ENCODE measurements at places on chromosomes 3 and 15.

- no peak for DNase-seq
Observed at GRCh38 chr3:134201201-134202130, 49.2 kb downstream of the RYK start.

DNA sequence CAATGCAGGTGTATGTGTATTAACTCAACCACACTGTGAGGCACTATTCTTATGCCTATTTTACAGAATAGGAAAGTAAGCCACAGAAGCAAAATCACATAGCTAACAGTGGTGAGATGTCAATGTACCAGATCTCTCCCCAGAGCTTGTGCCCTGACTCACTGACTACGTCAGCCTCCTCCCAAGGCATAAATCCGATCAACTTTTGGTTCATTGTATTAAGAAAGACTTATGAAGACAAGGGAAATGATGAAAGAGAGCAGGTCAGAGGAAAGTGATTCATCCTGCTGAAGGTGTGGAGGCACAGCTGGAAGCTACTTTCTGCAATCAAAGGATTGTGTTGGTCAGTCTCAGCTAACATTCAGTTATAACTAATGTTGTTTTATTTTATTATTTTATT lies 33.0 kb upstream of the SV2B start:
- DNase-seq = no peak

DNA sequence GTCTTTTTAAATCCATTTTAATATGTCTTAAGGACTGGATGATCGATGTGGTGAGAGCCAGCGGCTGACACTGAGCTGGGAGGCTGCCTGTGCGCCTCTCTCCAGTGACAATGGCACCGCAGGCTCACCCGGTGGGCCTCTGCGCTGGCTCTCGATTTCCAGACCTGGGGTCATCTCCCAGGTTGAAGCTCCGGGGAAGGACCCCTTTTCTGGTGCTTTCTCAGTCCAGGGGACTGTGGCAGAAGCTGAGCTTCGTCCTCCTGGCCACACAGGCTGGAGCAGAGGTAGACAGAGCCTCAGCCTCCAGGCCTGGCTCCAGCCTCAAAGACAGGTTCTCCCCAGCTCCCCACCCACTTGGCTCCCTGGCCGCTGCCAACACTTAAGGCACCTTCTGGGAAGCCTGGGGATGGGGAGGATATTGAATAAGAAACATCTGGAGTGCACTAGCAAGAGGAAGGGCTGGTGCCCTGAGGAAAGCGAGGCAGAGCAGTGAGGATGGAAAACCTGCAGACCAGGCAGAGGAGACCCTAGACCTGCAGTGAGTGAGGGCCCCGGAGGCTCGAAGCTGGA lies 154.2 kb upstream of the SMAD3 start:
- DNase-seq = no peak

- DNase-seq = no peak
Observed at GRCh38 chr15:42108806-42109205, 14.4 kb upstream of the PLA2G4D start.

GRCh38 chr3:50502584-50503423 lies 630 bp downstream of the CACNA2D2 start:
- no peak for DNase-seq

DNA sequence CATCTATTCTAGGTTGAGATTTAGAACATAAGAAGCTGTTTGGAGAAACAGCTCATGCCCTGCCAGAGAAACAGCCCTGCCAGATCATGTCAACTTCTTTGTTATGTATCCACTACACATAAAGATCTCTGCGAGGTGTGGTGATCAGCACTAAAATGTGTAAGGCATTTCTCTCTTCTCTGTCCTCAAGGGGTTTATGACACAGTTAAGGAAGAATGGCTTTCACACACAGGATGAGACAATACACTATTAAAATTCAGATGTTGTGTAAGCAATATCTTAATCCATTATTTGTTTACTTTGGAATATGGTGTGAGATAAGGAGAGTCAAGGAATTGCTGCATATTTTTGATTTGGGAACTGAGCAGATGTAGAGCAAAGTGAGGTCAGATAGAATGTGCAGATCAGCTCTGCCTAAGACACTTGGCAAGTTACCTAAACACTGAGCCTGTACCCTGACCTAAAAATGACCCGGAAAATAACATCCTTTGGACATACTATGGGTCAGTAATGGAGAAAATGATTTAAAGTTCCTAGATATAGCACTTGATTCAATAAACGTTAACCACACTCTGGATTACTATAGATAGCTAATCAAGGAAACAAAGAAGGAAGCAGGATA lies 434.7 kb upstream of the PDZRN3 start:
- no peak for DNase-seq

DNA sequence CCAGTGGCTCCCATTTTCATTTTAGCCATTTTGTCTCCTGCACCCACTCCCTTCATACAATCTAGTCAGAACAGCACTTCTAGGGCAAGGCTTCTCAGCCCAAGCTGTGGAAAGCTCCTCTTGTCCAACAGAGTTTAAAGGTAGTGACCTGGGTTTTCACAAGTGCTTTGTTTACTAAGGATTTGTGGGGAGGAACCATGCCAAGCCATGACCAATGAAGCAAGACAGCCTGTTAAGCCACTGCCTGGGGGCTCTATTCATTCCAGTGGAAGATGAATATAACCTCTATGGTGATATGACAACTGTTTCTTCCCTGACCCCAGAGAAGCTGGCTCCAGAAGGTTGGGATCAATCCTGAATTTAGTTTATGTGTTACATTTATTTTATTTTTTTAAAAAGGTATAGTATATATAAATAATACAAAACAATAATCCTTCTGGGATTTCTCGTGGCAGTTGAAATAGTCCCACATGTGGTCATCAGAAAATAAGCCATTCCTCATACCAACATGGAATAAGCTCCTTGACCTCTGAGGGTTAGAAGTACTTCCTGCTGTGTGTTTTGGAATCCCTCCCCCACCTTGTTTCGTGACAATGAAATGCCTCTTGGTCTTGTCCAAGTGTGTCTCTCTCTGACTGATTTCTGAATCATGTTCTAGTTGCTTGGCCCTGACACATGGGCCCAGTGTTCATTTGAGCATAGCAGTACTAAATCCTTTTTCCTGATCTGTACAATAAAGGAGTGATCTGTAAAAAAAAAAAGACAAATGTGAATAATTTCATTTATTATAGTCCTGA lies 13.3 kb upstream of the THUMPD3 start:
- DNase-seq = no peak

DNA sequence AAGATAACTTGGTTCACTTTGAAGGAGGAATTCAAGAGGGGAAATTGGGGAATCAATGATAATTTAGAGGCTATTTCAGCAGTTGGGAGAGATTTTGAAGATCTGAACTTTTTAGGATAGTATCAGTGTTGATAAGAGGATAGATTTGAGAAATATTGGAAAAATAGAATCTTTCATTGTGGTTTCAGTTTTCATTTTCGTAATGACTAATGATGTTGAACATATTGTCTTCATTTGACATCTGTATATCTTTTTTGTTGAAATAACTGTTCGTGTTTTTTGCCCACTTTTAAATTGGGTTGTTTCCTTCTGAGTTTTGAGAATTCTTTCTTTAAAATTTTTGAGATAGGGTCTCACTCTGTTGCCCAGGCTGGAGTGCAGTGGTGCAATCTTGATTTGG lies 21.1 kb downstream of the ECT2 start:
- DNase-seq = no peak

- no peak for DNase-seq
Observed at GRCh38 chr3:186451371-186451770, 89.3 kb upstream of the DGKG start.

DNA sequence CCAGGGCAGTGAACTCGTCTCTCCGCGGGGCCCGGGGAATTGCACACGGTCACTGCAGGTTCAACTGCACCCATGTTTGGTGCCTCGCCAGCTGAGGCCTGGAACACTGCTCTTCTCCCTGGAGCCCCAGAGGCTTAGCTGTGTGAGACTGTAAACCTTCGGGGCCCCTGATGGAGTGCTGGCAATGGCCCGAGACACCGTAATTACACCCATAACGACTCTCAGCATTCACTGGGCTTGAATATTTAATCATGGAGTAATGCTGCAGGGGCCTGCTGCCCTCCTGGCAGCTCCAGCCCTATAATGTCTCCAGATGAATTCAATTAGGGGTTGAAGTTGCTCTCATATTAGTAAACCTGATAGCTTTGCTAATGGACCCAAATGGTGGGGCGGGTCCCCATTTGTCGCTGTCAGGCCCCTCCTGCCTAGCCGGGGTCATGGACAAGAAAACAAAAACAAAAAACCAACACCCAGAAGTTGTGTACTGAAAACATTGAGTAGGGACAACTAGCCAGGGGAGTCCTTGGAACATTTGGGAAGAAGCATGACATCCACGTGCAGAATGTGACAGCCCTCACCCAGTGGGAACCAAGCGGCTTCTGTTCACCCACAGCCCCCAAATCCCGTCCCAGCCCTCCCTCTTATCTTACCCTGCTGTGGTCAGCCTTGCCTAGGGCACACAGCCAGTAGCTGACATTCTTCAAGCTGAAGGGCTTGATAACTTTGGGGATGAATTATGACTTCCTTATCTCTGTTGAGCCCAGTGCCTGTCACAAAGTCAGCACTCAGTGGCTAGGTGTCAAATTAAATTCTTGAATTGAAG lies 74.3 kb upstream of the SCN5A start:
- DNase-seq = no peak

DNA sequence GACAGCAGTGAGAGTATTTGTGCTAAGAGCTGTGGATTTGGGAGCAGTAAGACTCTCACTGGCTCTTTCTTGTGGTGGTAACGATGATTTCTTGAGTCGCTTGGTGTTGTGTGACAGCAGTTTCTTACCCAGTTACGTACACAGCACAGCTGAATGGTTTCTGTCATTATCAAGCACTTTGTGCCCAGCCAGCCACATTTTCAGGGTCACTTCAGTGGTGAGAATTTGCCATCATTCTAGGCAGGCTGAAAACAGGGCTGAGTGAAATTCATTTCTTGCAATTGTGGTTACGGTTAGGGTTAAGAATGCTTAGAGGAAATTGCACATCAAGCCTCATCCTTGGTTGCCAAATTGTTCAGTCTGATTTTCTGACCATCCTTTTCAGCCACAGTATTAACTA lies 130.1 kb downstream of the RYR3 start:
- no peak for DNase-seq

DNA sequence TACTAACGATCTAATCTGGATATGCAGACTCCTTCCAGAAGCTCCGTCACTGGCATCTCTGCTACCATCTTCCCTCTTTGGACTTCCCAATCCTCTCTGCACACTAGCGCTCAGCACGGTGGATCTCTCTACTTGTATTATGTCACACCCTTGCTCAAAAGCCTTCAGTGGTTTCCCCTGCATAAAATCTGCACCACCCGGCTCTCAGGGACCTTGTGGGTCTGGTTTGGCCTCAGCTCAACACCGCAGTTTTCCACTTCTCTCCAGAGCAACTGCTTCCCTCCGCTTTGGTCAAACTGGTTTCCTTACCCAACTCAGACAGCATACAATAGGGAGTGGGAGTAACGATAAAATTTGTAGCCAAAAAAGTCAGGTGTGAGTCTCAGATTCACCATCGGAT lies 30.7 kb upstream of the HES1 start:
- DNase-seq = no peak

DNA sequence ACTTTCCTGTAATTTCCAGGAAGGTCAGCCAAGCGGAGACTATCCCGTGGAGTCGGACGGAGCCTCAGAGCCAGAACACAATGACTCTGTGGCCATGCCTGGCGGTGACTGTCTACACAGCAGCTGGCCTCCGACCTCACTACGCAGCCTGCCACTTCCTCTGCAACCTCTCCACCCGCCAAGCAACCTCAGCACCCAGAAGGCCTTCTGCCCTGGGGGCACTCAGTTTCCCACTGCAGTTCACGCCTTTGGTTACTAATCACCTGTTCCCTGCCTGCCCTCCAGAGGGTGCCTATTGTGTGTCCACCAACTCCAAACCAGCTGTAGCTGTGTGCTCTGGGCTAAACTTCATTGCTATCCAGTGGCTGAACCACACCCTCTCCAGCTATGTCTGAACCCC lies 44.0 kb downstream of the TM2D3 start:
- DNase-seq = no peak

- no peak for DNase-seq
Observed at GRCh38 chr3:140162551-140162950, 227.6 kb downstream of the CLSTN2 start.

DNA sequence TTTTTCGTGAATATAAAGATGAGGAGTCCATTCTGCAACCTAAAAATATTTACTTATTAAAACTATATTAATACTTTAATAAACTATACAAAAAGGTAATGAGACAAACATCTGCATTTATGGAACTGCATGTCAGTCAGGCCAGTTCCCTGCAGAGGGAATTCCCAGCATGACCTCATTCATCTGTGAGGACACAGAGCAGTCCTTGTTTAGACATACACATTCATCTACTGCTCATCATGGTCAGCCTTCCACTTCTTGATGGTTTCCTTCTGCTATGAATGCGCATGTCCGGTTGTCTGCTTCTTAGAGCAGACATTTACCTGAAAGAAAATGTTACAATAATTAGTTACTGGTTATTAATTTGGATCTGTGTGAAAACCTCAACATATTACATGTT lies 3.3 kb upstream of the ACTR8 start:
- DNase-seq = no peak

DNA sequence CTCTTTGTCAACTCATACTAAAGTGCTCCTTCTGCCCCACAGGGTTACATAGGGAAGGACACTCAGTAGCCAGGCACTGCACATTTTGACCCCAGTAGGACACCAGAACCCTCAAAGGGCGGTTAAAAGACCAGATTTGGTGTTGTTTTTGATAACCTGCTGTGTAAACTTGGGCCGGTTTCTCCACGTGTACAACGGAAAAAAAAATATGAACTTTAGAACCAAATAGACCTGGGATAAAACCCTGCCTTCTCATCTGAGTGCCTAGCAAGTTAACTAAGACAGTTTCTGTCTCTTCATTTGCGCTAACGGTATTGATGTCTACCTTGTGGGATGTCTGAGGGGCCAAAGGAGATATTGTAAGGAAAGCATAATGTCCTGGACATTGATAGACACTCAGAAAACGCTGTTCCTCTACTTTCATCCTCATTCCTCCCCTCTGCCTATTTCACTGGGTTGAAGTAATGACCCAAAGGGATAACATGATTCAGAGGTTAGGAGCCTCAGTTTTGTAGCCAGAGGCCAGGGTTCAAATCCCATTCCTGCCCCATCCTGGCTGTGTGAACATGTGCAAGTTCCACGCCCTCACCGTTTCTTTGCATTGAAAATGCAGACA lies 155.9 kb upstream of the LPP start:
- no peak for DNase-seq

DNA sequence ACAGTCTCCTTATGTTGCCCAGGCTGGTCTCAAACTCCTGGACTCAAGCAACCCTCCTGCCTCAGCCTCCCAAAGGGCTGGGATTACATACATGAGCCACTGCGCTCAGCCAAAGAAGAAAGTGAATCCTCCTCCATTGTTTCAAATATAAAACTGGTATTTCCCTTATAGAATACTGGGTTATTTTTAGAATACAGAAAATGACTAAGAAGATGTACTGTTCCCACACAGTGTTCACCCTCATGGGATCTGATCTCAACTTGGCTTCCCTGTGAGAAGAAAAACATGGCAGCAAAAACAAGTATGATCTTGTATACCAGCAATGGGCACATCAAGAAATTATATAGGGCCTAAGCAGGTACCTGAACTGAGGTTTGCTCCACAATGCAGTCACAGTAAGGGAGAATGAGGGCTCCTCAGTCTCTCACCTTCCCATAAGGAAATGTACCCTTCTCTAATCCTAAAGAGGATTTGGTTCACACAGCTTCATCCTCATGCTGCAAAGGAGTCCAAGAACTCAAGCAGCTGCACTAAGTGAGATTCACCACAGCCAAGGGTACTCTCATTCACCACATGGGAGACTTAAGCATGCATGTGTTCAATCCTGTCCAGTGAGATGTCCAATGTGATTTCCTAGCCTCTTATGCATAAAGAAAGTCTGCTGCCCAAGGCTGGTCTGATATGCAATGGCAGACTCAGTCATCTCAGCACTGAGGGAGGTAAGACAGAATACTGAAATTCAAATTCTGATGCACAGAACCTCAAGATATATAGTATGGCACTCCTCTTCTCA lies 25.8 kb downstream of the USP4 start:
- DNase-seq = no peak
